Esophagus squamous epithelium (tissue), 5 donors: ENCODE measurements at places on chromosomes 3 and 15. TPM values are rescaled to one million over a fixed set of nuclear protein-coding genes. Genes with fewer than 3 reads are reported as not detected.

Gene IQCF5
- not detected for total RNA-seq

- H3K27me3 ChIP-seq = no peaks in the 10 kb centered on the region
- H3K36me3 ChIP-seq = no peaks in the 10 kb centered on the region
- no peak overlapping the region for H3K27ac ChIP-seq
- DNase-seq = no peak
- no peaks in the 10 kb centered on the region for H3K4me1 ChIP-seq
These were observed 239.3 kb upstream of the ZNF717 start for GRCh38 chr3:76024640-76025039.

GRCh38 chr15:84725001-84725491 lies 9.1 kb upstream of the SEC11A start:
- no peaks in the 10 kb centered on the region for H3K27me3 ChIP-seq
- peaks cover 4% of the 10 kb centered on the region for H3K4me1 ChIP-seq

DNA sequence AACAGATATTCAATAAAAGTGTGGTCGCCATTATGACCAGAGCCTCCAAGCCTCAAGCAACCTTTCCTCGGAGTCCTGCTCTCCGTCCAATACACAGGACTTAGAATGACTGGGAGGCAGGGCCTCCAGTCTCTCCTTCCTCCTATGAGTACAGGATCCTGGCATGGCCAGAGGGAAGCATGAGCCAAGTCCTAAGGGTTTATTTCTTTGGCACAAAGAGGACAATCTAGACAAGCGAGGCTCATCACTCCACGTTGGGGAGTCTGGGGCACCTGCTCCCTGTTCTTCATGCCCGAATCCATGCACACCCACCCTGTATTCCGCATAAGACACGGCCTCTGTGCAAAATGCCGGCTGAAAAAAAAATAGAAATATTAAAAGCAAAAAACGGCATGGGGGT lies 6.8 kb downstream of the PRRT3 start:
- DNase-seq = no peak
- peaks cover 3% of the 10 kb centered on the region for H3K36me3 ChIP-seq
- no peak overlapping the region for H3K27ac ChIP-seq
- peaks cover 31% of the 10 kb centered on the region for H3K4me1 ChIP-seq
- no peak overlapping the region for H3K4me3 ChIP-seq

Gene ZNF80
- 0.38 TPM for total RNA-seq

- no peaks in the 10 kb centered on the region for H3K36me3 ChIP-seq
- DNase-seq = no peak
- peaks cover 19% of the 10 kb centered on the region for H3K4me1 ChIP-seq
- H3K4me3 ChIP-seq = no peak overlapping the region
- no peaks in the 10 kb centered on the region for H3K27me3 ChIP-seq
These were observed 34.3 kb downstream of the AMOTL2 start for GRCh38 chr3:134339913-134340312.

DNA sequence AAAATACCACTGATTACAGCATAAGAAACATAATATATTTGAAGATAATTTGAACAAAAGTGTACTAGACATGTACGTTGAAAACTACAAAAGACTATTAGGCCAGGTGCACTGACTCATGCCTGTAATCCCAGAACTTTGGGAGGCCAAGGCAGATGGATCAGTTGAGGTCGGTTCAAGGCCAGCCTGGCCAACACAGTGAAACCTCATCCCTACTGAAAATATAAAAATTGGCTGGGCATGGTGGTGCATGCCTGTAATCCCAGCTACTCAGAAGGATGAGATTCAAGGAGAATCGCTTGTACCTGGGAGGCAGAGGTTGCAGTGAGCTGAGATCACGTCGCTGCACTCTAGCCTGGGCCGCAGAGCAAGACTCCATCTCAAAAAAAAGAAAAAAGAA lies 36.2 kb upstream of the FNDC3B start:
- H3K4me1 ChIP-seq = no peaks in the 10 kb centered on the region
- H3K4me3 ChIP-seq = no peak overlapping the region

Gene PARP16
- total RNA-seq = 8.6 TPM

DNA sequence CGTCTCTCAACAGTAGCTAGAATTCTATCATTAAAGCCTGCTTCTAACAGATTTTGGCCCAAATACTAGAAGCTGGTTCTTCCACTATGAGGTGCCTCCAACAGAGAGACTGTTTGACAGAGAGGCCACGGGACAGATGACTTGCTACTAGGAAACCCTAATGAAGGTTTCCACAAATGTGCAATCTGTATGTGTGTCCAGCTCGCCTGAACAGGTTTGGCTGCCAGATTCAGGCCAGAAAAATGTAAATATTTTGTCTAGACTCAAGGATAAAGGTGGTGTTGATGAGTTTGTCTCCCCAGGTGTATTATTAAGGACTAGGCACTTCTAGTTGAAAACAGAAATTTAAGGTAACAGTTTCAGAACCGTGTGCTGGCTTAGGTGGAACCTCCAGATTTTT lies 91.6 kb upstream of the TRIM42 start:
- no peaks in the 10 kb centered on the region for H3K4me1 ChIP-seq
- no peak for DNase-seq
- H3K27ac ChIP-seq = no peak overlapping the region
- H3K27me3 ChIP-seq = no peaks in the 10 kb centered on the region

DNA sequence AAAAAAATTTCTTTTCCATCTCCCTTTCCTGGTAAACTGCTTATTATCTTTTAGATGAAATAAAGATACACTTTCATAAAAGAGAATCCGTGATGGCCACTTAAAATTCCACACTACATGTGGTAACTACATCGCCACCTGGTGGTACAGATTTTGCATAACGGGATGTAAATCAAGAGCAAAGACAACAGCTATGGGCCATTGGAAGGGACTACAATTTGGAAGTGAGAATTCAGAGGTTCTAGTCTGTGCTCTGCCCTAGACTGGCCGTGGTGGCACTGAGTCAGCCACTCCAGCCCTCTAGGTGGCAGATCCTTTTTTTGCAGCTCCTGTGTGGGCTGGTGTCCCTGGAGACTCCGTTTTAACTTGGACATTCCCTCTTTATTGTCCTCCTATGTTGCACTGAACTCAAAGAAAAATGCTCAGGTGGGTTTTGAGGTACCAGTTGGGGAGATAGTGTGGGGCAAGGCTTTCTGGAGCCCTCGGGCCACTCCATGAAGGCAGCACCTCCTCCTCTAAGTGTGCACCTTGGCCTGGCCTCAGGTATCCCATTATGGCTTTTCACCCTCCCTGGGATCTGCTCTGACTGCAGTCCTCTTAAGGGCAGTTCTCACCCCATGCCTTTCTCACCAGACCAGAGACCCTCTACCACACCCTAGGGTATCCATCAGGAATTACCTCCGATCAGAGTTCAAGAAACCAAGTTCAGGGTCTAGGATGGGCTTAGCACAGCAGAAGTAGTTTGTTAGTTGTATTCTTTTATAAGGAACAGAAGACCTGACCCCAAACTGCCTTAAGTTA lies 54.9 kb downstream of the SPSB4 start:
- no peaks in the 10 kb centered on the region for H3K36me3 ChIP-seq
- H3K27me3 ChIP-seq = no peaks in the 10 kb centered on the region

DNA sequence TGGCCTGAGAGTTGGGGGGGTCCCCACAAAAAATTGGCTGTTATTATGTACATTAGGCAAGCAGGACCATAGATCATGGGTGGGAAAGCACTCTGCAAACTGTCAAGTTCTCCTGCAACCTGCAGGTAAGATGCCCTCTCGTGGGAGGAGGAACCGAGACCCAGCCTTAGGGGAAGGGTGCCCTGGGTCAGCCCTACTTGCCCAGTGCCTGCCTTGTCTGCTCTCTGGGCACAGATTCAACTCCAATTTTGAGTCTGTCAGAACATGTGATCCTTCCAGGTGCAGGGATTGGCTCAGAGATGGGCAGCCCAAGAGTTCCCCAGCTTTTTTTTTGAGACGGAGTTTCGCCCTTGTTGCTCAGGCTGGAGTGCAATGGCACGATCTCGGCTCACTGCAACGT lies 99.2 kb downstream of the PLXNA1 start:
- no peaks in the 10 kb centered on the region for H3K27me3 ChIP-seq
- no peak for DNase-seq
